Mesothelial cell of epicardium (in vitro differentiated cells): ENCODE measurements at places on chromosomes 13 and 19.
A peak's percentile ranks its signal among the peaks of the same experiment; 100 is the strongest.

DNA sequence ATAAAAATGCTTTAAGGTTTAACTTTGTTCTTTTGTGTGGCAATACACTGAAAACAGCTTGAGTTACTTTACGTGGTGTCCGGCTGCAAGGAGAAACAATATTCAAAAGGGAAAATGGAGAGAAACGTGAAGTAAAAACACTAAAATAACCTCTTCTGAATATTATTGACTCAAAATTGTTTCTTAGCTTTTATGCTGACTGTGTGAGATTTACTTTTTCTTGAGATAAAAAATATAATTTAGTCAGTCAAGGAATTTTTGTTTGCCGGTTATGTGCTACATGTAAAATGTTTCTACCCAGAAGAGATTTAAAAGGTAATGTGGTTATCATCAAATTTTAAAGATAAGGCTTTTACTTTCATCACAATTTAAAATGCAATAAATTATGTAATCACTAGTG, 200.6 kb upstream of the GPC6 start:
- no peak for DNase-seq

DNA sequence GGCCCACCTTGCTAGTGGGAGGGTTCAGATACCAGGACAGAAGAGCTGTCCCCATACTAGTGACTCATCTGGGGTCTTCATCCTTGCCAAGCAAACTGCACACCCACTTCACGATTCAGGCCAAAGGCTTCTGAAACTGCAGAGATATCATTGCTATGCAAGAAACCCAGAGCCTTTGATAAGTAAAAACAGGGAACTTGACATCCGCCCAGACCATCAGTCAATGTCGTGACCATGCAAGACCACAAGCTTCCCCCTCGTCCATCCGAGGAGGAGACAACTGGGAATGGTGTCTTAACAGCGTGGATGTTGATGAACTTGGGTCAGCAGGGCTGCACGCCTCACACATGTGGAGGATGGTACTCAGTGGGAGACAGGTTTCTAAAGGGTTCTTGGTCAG, 58.0 kb downstream of the ABCC4 start:
- no peak for DNase-seq

GRCh38 chr19:50423279-50424113, 4.8 kb downstream of the SPIB start:
- no peak for DNase-seq

- no peak for DNase-seq
These were observed 28.0 kb downstream of the SH3GL1 start for GRCh38 chr19:4372165-4373012.

DNA sequence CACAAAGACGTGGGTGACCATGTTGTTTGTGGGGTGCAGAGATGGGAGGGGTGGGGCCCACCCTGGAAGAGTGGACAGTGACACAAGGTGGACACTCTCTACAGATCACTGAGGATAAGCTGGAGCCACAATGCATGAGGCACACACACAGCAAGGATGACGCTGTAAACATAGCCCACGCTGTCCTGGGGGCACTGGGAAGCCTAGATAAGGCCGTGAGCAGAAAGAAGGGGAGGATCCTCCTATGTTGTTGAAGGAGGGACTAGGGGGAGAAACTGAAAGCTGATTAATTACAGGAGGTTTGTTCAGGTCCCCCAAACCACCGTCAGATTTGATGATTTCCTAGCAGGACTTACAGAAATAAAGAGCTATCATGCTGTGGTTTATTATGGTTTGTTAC, 5.6 kb downstream of the KLK2 start:
- DNase-seq = no peak

GRCh38 chr19:44438441-44438840, 9.8 kb downstream of the ZNF229 start:
- DNase-seq = no peak

DNA sequence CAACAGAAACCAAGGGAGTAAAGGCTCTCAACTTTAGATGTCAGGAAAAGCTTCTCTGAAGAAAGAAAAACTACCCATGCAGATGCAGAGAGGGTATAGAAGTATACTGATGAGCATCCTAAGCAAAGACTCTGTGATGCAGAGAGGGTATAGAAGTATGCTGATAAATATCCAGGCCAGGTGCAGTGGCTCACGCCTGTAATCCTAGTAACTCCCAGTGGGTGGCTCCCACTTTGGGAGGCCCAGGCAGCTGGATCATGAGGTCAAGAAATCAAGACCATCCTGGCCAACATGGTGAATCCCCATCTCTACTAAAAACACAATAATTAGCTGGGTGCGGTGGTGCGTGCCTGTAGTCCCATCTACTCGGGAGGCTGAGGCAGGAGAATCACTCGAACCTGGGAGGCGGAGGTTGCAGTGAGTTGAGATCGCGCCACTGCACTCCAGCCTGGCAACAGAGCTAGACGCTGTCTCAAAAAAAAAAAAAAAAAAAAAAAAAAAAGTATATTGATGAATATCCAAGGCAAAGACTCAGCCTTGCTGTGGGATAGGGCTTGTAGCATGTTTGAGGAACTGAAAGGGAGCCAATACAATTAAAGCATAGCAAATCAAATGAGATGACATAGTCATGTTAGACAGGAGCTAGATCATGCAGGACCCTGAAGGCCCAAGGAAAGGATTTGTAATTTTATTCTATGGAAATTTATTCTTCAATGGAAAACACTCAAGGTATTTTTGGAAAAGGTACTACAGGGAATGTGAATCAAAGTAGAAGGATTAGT, 14.9 kb downstream of the UBL3 start:
- no peak for DNase-seq

DNA sequence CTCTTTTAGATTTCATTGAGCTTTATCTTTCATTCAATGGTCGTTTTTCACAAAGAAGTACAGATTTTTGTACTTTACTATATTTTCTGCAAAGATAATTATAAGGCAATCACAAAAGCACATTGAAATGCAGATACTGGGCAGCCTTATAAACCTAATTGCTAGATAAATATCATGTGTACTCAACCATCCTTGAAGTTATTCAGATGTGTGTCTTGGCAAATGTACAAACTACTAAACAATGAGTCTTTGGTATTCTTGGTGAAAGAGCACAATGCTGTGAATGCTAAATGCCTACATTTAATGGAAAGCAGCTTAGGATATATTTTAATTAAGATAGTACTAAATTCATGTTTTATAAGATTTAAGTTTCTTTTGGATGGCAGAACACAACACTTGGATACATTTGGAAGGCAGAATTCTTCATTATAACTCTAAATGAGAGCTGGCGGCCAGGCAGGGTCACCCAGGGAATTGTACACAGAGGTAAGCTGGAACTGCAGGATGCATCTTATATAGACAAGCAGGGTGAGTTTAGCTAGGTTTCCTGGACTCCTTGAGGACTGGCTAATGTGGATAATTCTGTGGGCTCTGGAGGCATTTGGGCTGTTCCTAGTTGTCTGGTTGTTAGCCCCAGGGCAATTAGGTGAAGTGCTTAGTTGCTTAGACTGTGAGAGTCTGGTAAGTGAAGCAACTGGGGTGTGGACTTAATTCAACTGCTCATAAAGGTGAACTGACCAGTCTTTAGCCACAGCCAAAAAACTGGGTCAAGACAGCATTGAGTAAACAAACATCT, 286.6 kb downstream of the PCDH20 start:
- DNase-seq = no peak

DNA sequence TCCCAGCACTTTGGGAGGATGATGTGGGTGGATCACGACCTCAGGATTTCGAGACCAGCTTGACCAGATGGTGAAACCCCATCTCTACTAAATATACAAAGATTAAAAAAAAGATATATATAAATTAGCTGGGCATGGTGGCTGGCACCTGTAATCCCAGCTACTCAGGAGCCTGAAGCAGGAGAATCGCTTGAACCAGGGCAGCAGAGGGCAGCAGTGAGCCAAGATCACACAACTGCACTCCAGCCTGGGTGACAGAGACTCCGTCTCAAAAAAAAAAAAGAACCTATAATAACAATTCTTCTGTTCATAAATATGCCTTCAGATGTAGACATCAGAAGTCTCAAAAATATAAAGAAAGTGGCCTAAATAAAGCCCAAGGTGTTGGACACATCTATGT, 7.6 kb downstream of the ZNF737 start:
- no peak for DNase-seq

GRCh38 chr19:44808463-44809371, at the start of gene BCAM:
BCAM (plus strand) TSS chr19:44809103; CDS start chr19:44809125, 22 bp downstream.
- peak; percentile 65 for DNase-seq

GRCh38 chr19:47518139-47518538, 3.3 kb upstream of the NAPA start:
- DNase-seq = no peak

DNA sequence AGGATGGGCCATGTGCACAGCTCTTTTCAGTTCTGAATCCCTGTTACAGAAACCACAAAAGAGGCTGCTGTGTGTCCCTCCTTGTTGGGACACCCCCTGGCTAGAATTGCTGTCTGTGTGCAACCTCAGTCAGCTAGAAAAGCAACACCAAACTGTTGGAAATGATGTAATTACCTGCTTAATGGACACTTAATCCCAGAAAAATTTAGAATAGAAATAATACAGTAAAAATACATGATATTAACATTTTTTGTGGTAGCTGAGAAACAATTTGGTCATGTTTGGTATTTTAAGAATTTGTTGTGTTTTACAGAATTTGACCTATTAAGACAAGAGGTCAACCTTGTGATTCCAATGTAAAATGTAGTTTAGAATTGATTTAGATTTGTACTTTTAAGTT, 46.8 kb downstream of the FAM124A start:
- no peak for DNase-seq

GRCh38 chr13:21901336-21901735, 230.5 kb downstream of the FGF9 start:
- no peak for DNase-seq

DNA sequence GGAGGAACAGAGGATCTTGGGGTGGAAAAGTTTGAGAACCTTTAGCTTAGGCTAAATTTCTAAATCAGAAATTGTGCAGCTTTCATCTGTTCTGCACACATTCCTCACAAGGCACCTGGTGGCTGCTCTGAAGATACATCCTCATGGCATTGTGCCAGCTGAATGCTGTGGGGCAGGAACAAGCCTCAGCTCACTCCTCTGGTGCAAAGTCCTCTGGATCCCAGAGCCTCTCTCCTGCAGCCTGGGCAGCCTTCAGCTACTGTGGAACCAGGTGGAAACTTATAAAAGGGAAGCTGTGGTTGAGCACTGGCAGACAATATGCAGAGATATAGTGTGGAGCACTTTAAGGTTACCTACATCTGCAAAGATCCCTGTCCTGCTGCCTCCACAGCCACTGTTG, 72.3 kb downstream of the KCTD12 start:
- DNase-seq = no peak

DNA sequence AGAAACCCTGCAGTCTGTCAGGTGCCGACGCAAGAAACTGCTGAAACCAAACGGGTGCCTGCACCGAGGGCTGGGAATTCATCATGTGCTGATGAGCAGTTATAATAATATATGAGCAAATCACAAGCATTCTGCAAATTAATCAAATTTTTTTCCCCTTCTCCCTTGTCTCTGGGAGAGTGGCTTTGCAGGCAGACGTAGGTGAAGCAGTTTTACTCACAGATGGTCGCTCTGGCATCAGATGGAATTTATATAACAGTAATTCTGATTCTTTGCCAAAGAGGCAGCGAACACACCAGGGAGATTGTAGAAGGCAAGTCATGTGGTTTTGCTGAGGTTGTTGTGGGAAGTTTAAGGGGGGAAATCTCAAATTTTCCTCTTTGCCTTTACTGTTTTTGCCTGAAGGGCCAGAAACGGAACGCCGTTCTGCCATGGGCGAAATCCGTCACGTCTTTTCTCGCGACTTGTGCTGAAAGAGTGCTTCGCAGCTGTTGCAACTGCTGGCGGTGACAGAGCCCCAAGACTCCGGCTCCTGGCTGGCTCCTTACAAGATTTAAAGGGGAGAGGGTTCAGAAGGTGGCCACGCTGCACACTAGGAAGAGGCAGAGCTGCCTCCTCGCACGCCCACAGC, 320.1 kb downstream of the ZNF536 start:
- no peak for DNase-seq

GRCh38 chr13:98406427-98406826, 170.5 kb downstream of the STK24 start:
- no peak for DNase-seq

DNA sequence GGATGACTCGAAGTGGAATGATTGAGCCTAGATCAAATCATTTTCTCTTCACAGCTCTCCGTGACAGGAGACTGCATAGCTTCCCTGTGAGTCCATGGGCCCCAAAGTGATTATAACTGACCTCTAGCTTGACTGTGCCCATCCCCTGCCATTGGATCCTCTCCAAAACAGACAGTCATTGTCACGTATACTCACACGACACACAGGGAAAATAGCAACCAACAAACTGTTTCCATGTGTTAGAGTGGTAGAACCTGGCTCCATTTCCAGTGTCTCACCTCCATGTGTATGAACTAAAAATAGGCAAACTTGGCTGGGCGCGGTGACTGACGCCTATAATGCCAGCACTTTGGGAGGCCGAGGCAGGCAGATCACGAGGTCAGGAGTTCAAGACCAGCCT, 48.8 kb upstream of the NPAS1 start:
- no peak for DNase-seq

GRCh38 chr13:27004866-27005265, 166.7 kb downstream of the USP12 start:
- DNase-seq = no peak

DNA sequence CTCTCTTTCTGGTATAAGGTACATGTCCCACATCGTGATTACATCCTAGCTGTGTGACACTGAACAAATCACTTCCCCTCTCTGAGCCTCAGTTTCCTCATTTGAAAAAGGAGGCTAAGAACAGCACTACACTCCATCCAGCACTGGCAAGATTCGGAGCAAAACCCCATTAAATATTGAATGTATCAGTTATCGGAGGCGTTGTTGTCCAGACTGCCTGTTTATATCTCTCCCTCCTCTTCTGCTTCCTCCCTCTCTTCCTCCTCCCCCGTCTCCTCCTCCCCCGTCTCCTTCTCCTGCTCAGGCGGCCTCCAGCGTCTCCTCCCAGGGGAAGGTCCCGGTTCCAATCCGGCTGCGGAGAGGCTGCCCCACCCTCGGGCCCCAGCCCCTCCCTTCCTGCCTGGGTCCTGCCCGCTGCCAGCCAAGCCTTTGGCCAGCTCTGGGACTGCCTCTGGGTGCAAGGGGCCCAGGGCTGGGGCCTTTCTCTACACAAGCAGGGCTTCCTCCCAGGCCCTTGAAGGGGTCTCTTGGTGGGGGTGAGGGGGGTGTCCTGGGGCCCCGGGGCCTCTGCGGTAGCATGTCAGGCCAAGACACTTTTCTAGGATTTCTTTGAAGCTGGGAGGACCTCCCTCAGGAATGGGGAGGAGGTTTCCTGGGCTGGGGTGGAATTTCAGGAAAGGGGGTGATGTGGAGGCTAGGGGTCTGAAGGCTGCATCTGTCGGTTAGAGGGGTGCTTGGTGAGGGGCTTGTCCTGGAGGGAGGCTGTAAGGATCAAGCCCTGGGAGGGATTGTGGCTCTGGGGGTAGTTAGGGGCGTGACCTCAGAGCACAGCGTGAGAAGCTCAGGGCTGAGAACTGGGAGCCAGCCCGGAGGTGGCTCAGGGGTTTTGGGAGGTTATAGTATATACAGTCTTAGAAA, 1.9 kb downstream of the RRAS start:
- DNase-seq = peak; percentile 54

- no peak for DNase-seq
These were observed 10.9 kb upstream of the S1PR4 start for GRCh38 chr19:3167533-3168272.
